ENCODE measurements at places on chromosomes 11 and 22.

DNA sequence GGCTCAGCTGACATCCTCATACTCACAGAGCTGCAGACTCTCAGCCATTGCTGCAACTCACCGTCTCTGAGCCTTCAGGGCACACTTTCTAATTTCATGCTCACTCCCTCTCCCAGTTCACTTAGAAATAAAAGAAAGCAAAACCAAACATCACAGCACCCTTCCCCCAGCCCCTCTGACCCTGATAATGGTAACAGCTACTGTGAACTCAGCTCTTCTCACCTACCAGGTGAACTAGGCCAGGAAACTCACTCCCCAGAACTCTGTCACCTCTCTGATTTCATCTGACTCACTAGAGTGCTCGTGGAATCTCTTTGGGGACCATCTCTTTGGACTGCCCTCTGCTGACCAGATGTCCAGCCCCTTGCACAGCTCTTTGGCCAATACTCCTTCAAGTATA, 14.5 kb upstream of the PARVA start:
- no peak for DNase-seq

GRCh38 chr11:43748095-43748494, 67.6 kb downstream of the HSD17B12 start:
- DNase-seq = no peak

DNA sequence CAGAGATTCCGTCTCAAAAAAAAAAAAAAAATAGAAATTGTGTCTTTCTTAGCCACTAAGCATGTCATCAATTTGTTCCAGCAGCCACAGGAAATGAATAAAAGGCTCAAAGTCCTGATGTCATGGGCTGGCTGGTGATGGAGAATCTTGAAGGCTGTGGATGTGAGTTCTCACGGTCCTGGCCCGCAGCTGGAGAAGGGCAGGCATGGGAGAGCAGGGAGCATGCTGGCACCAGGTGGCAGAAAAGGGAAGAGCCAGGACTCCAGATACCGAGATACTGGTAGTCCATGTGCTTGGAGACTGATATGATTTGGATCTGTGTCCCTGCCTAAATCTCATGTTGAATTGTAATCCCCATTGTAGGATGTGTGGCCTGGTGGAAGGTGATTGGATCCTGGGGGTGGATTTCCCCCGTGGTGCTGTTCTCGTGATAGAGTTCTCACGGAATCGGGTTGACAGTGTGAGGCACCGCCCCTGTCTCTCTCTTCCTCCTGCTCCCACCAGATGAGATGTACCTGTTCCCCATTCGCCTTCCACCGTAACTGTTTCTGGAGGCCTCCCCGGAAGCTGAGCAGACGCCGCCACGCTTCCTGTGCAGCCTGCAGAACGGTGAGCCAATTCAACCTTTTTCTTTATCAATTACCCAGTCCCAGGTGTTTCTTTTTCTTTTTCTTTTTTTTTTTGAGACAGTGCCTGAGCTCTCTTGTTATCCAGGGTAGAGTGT, 18.1 kb downstream of the MRGPRD start:
- peak; percentile 56 for DNase-seq

GRCh38 chr11:60710482-60710881, 11.1 kb downstream of the MS4A8 start:
- DNase-seq = no peak

- DNase-seq = no peak
Measured at GRCh38 chr11:45368697-45369096, 82.6 kb upstream of the SYT13 start.

GRCh38 chr11:9752091-9752490, 88.2 kb downstream of the SWAP70 start:
- DNase-seq = no peak

GRCh38 chr11:87236368-87236767, 198.6 kb downstream of the TMEM135 start:
- no peak for DNase-seq
